IPS DF 6.9 (cell line): ENCODE measurements at places on chromosomes 5 and 9.

GRCh38 chr5:138241688-138242571, 28.8 kb upstream of the CDC23 start:
- no peak for DNase-seq

- no peak for DNase-seq
Observed at GRCh38 chr9:135074354-135075233, 12.9 kb upstream of the OLFM1 start.

- no peak for DNase-seq
Observed at GRCh38 chr5:142143878-142144277, 35.3 kb downstream of the NDFIP1 start.

DNA sequence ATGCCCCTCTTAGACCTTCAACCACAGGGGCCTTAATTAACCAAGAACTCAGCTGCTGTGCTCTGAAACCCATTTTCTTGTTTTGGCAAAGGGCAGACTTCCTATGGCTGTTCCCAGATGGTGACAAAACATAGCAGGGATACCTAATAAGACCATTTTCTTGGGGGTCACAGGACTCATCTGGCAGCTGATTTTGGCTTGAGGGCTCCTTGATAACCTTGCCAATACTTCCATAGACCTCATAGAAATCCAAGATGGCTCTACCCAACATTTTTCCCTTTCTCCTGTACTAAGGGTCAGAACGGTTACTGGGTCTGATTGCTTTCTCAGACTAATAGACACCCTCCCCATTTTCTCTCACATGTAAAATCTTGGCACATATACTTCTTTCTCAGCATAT, 757.7 kb upstream of the SEMA6A start:
- no peak for DNase-seq

GRCh38 chr5:80796846-80797245, 142.1 kb upstream of the DHFR start:
- DNase-seq, result no peak

DNA sequence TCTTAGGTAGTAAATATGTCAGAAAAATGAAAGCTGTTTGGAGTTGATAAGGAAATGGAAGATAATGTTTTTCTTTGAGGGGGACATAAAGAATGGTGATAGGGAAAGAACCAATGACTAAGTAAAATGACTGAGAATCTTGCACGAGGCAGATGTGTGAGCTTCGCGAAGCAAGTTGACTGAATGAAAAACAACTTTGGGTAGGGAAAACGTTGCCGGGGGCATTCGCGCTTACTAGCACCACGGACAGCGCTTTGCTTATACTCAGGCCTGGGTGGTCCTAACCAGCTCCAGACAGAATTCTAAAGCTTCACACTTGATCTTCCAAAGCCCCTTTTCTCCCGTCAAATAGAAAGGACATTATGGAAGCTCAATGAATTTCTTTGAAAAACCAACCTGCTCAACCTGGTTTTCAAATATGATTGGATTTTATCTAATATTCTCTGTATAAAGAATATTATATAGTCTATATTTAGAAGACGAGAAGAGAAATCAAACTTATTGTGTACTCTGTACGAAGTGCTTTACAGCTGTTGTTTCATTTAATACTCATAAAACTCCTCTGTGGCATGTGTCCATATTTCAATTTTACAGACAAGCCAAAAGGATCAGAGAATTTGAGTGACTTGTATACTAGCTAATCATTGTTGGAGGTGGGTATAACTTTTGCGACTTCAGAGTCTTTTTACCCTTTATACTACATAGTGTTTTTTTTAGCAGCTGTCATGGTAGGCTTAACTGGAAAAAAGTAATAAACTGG, 1.9 kb upstream of the CDKN2B start:
- no peak for DNase-seq

DNA sequence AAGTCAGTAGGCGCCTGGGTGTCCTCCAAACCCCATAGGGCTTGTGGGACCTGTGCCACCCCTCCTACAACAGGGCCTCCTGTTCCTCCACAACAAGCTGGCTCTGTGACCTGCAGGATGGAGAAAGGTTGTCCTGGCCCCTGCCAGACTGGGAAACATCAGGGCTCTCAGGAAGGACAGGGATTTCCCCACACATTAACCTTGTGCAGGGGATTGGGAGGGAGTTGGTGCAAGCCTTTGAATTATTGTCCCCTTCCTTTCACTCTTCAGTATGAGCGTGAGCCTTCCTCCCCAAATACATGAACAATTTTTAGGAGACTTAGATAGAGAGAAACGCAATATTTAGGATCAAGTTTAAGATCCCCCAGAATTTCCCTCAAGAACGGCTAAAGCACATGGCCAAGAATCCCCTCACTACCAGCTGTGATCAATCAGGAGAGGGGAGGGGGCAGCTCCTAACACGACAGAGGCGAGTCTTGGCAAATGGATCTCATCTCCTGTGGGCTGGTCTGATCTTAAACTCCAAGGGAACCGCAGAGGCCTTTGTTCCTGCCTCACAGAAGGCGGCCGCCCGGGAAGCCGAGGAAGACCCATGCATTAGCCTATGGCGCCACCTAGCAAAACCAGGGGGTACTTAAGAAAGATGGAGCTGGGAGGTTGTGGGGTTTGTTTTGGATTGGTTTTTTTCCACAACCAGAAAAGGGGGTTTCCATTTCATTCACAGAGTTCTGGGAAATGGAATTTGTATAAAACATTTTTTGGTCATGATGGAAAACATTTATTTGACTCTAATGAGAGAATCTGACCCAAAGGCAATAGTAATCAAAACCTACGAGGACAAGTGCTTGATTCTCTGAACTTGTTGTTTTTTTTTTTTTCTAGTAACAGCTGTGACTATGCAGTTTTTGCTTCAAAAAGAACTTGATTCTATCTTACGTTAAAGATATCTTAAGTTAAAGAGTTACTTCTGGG, 36.1 kb upstream of the OSMR start:
- DNase-seq, result peak; percentile 75

- DNase-seq, result no peak
Observed at GRCh38 chr5:172451771-172452197, 2.5 kb downstream of the SH3PXD2B start.

GRCh38 chr5:117769877-117770276, 1195.3 kb upstream of the SEMA6A start:
- DNase-seq, result no peak

- no peak for DNase-seq
Observed at GRCh38 chr5:102536323-102536928, 37.6 kb upstream of the SLCO6A1 start.

DNA sequence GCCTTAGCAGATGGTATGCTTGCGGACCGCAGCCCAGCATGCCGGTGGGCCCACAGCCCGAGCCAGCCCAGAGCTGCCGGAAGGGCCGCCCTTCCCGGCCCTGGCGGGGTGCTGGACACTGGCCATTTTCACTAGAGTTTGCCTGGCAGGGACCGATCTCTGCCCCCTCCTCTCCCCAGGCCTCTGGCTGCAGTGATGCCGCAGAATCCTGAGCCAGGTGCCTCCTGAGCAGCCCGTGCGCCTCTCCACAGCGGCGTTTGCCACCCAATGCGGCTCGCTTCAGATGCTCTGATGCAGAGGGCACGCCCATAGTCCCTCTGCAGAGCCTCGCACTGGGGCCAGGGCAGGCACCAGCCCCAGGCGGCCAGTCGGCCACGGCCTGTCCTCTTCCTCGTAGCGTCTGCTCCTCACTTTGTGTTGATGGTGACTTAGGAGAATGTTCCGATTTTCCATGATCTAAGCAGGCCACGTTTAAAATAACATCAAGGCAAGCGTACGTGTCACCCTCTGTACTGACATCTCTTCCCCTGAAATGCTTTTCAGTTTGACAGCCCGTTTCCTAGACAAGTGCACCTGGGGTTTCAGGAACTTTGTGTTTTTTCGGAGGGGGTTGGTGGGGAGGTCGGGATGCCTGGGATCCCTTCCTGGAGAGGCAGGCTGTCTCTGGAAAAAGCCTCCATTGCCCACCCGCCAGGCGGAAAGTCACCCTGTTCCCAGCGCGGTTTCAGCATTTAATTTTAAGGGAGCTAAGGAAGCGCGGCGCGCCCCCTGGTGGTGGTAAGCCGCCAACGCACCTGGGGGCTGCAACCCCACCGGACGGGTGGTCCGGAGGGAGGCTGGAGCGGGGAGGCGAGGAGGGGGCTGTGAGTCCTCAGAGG, 29.8 kb upstream of the HMCN2 start:
- DNase-seq, result no peak

- no peak for DNase-seq
Observed at GRCh38 chr9:91885746-91886413, 64.1 kb downstream of the ROR2 start.

DNA sequence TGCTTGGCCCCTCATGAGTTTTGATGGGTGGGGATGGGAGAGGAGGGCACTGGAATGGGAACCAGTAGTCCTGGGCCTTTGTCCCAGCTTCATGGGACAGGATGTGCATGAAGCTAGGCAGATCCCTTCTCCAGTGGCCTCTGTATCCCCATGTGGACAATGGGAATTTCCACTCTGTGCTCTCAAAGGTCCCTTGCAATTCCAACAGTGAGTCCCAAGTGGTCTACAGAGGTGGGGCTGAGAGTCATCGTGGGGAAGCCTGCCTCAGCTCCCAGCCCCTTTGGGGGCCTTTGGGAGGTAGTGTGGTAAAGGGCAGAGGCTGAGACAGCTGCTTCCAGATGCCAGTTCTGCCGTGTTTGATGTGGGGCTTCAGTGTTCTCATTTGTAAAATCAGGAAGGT, 1.9 kb upstream of the PHYHD1 start:
- no peak for DNase-seq

GRCh38 chr5:1733369-1733768, 66.3 kb downstream of the MRPL36 start:
- DNase-seq, result no peak

DNA sequence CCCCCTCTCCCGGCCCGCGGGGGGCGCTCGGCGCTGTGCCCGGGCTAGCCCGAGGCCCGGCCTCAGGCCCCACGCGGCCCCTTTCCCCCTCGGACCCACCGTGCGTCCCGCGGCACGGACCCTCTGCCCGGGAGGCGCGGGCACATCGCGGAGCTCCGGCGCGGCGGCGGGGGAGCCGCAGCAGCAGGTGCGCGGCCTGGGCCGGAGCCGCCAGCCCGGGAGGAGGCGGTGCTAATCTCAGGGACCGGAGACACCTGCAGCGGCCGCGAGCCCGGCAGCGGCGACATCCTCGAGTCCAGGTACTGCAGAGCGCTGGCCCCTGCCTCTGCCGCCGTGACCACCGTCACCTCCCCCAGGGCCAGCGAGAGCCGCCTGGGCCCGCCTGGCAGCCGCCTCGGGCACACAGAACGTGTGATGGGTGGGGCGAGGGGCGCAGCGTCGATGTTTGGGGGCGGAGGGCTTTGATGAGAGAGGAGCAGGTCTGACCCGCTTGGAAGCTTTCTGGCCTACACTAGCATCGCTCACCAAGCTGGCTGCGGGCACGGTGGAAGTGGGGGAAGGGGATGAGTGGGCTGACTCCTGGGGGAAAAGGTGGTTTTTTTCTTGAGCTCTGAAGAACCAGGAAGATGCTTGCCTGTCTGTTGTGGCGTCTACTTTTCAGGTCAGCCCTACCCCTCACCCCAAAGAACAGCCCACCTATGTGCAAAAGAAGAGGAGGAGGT, 524 bp downstream of the CYFIP2 start:
- DNase-seq, result no peak
